ENCODE measurements at places on chromosomes 13 and 19. TPM values are rescaled to one million over a fixed set of nuclear protein-coding genes. Genes with fewer than 3 reads are reported as not detected.

DNA sequence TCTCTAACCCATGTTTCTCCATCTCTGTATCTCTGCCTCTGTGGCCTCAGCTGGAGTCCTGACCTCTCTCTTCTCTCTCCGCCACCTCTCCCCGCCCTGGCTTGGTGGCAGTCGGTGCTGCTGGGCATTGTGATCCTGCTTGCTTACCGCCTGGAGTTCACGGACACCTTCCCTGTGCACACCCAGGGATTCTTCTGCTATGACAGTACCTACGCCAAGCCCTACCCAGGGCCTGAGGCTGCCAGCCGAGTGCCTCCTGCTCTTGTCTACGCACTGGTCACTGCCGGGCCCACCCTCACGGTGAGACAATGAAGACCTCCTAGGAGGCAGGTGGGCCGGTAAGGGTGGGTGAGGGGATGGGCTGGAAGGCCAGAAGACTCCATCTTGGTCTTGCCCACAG, 4.2 kb downstream of the PLPPR2 start:
- DNase-seq, result no peak

Gene CAPN12
- 7.1 TPM for total RNA-seq

DNA sequence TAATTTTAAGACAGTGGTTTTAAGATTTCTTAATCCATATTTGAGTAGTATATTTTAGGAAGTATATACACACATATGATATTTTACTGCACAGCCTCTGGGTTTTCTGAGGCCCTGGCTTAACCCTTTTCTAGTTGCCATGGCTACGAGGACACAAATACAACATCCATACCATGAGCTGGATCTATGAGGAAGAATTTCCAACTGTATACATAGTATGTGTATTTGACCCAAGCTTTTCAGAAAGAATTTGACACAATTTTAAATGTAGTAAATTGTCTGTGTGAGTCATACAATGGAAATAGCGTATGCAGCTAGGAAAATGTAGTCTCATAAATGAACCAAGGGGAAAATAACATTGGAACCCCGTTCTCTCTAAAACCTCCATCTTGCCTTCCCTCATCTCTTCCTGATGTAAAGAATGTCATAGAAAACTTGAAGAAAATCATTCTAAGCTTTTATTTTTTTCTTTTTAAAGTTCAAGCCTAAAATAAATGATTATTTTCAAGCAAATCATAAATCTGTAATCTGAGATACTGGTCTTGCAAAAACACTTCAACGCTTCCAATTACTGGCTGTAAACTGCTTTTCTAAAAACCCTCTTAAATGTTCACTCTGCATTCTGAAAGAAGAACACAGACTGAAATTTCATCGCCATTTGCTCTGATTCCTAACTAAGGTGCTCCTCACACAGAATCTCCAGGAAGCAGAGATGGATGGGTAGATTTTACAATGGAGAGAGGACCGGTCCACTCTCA, 172.4 kb downstream of the LACC1 start:
- no peak for DNase-seq

Gene TGFB1
- 108 TPM for total RNA-seq

Gene MAMSTR
- total RNA-seq, result 0.85 TPM

GRCh38 chr13:20891768-20892167, 10.8 kb downstream of the XPO4 start:
- DNase-seq, result no peak

DNA sequence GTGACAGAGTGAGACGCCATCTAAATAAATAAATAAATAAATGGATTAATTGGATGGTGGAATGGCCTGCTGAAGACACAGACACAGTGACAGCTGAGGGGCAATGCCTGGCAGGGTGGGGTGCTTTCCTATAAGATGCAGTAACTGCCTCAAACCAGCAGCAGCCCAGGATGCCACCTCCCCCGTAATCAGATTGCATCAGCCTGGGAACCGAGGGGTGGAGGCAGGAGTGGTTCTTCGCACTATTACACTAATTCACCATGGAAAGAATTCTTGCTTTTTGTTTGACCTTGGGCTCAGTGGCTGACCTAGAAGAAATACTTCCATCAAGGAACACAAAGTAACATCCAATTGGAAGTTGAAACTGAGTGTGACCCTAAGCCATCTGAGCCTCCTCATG, 31.6 kb upstream of the USP12 start:
- DNase-seq, result no peak

DNA sequence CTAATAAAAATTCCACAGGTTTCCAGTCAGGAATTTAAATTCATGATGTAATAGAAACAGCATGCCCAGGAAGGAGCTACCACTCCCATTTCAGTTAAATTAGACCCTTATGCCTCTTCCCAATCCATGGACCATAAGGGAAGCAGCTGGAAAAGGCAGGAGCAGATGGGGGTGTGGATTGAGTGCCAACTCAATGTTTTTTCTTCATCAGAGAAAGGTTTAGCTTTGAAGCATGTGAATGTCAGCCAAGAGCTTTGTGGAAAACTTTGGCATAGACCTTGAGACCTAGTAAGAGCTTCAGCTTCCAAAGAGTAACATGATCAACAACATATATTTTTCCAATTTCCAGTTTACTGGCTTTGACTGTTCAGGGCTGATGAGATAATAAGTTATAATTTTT, 2139.9 kb downstream of the PCDH9 start:
- no peak for DNase-seq

- DNase-seq, result peak; percentile 75
Measured at GRCh38 chr13:29934531-29935308, 84.3 kb upstream of the UBL3 start.

Data from activated CD4-positive, alpha-beta memory T cell treated with anti-CD3 and anti-CD28 coated beads for 36 hours (primary cell).